Pancreas (tissue), 10 donors: ENCODE measurements at places on chromosomes 13 and 19. TPM values are rescaled to one million over a fixed set of nuclear protein-coding genes. Genes with fewer than 3 reads are reported as not detected.

KIRREL2 gene
- 89.0 TPM for total RNA-seq

IGFL4 gene
- not detected for total RNA-seq

WDR83 gene
- total RNA-seq = 4.2 TPM

DNA sequence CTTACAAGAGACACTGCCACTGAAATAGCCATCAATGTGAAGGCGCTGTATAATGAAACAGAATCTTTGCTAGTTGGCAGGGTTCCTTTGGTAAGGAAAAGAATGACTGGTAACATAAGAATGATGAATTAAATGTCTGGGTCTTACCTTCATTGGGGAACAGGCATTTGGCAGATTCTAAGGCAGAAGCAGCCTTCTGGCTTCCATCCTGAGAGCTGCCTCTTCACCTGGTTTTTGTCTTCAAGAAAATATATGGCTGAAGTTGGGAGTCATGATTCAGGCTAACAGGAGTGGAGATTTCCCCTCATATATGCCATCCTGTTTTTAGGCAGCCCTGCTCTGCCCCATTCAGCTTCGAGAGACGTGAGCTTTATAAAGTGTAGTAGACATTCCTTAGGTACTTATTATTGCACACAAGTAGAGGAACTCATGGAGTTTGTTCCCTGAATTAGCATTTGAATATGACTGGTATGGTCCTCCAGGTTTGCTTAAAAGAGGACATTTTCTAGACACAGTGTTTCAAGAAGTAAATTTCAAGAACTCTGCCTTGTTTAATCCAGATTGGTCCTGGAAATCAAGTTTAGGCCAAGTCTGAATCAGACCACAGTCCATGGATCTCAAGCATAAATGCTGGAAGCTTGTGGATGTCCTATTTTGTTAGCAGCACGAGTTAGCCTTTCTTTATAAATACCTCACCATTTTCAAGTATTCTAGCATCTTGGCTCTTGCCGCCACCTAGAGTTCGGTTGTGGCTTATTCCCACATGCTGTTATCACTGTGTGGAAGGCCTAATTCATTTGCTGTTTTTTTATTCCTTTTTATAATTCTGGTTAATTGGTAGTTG, 56.2 kb upstream of the AKAP11 start:
- DNase-seq = no peak

DNA sequence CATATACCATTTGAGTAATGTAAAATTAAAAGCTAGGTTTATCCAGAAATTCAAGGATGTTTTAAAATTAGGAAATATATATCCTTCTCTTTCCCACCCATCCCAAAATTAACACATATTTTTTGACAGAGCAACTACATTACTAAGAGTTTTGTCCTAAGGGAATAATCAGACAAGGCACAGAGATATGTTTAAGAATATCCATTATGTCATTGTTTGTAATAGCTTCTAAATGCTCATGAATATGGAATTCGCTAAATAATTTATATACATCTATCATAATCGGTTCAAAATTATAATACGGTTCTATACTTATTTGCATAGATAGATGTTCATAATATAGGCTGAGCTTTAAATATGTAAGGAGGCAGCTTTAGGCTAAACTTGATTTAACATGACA, 9.8 kb downstream of the UBL3 start:
- no peak for DNase-seq

GRCh38 chr13:113238536-113238935, 29.1 kb downstream of the CUL4A start:
- no peak for DNase-seq

- no peak for DNase-seq
Measured at GRCh38 chr19:38303517-38304351, at the start of gene C19orf33. Gene C19orf33 (plus strand): TSS chr19:38304251. CDS start chr19:38304262, 11 bp downstream.

DNA sequence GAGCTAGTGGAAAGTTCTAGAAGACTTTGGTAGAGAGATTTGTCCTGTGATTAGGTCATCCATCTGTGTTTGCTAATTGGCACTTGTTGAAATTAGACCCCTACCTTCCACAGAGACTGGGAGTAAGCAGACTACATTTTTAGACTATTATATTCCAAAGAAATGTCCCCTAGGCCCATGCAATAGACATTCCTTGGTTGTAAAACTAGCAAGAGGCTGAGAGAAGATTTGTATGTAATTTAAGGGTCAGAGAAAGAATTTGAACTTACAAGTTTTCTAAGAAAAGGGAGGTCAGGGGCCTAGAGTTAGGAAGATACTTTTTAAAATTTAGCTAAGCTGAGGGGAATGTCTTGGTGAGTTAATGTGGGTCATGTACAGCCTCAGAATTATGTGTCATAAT, 470.7 kb upstream of the SLITRK1 start:
- DNase-seq = no peak

DNA sequence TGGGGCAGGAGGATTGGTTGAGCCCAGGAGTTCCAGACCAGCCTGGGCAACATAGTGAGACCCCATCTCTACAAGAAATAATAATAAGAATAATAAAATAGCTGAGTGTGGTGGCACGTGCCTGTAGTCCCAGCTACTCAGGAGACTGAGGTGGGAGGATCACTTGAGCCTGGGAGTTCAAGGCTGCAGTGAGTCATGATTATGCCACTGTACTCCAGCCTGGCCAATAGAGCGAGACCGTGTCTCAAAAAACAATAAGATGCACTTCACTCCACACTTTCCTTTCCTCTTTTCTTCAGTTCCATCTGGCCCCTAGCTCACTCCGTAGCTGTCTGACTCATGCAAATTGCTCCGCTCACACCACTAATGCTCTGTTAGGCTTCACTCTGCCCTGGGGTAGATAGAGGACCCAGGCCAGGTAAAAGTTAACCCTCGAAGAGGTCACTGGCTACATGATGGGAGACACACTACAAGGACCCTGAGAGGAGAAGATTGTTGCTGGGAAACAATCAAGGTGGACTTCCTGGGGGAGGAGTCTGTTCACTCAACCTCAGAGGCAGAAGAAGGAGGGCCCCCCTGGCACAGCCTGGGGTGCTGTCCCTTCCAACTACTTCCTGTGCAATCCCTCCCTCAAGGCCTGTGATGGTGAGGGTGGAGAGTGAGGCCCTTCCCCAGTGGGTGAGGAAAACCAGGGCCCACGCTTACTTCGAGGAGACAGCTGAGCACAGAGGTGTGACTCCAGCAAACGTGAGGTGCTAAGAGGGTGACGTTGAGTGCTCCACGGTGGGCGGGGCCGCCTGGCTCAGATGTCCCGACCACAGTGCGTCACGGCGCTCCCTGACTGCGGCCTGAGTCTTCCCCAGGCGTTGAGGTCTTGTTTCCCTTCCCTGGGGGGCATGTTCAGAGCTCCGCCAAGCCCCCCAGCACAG, 8.8 kb upstream of the TNFSF9 start:
- no peak for DNase-seq

DNA sequence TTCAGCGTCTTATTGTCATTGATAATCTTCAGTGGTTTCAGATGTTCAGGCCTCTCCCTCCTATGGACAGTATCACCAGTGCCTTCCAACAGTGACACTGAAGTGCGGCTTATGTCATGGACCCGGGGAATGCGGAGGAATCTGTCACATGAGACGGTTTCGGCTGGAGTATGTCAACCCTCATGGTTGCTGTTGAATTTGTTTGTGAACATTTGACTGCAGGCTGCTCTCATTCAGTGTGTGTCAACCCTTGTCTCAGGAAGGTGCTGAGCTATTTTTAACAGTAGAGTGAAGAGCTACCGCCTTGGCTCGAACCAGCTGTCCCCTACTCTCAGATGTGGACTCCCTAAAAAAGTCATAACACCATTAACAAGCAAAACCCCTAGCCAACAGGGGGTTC, 138.8 kb upstream of the RNF113B start:
- DNase-seq = no peak

DNA sequence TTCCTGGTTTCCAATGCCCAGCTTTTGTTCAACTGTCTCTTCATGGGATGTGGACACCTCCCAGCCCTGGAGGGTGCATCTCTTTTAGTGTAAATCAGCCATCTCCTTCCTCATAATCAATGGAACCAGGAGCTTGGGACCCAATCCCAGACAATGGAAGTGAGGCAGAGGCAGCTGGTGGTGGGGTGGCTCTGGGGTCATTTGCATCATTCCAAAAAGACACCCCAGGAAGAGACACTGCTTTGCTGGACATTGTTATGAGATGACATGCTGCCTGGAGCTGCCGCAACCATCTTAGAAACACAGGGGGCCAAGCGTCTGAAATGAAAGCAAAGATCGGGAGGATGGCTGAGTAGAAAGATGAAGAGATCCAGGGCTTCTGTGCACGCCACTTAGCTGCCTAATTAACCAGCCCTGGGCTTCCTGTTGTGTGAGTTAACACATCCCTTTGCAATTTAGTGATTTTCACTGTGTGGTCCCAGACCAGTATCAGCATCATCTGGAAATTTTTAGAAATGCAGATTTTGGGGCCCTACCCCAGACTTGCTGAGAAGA, 36.1 kb downstream of the IRS2 start:
- DNase-seq = no peak

- DNase-seq = no peak
Measured at GRCh38 chr13:109924376-109924775, 138.0 kb upstream of the IRS2 start.

DNA sequence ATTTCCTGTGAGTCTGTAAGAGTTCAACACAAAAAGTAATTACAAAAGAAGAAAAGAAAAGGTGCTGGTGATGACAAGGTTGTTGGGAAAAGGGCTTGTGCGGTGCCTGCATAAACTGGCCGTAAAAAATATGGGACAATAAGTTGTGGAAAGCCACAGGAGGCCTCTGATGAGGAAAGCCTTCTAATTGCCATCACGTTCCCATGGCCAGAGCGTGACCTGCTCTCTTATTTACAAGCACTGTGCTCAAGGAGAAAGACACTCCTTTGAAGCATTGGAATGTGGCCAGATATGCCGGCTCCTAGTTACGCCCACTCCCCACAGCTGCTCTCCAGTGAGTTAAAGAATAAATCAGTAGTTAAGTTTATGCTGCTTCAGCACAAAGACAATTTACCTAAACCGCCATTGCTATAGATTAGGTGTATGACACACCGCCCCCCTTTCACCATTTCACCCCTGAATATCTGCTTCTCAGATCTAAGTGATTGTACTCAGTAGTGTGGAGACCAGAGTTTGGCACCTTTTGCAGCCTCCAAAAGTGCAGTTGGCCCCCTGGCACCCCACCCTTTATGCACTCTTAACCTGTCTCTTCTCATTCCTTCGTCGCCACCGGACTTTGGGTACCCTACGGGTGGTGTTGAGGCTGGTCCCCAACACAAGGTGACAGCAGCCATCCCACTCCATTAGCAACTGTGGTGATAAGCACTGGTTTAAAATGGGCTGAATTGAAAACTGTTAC, 8.1 kb upstream of the PGLYRP1 start:
- DNase-seq = no peak

- DNase-seq = no peak
Measured at GRCh38 chr13:100657881-100658315, 16.7 kb downstream of the TMTC4 start.

GRCh38 chr19:18593367-18594095, 4.9 kb downstream of the REX1BD start:
- DNase-seq = no peak

- DNase-seq = no peak
Measured at GRCh38 chr13:76029088-76029487, 393.0 kb downstream of the LMO7 start.

GRCh38 chr13:41547251-41548000, 90.1 kb downstream of the RGCC start:
- no peak for DNase-seq

GRCh38 chr13:66618702-66619101, 611.4 kb downstream of the PCDH9 start:
- no peak for DNase-seq

DNA sequence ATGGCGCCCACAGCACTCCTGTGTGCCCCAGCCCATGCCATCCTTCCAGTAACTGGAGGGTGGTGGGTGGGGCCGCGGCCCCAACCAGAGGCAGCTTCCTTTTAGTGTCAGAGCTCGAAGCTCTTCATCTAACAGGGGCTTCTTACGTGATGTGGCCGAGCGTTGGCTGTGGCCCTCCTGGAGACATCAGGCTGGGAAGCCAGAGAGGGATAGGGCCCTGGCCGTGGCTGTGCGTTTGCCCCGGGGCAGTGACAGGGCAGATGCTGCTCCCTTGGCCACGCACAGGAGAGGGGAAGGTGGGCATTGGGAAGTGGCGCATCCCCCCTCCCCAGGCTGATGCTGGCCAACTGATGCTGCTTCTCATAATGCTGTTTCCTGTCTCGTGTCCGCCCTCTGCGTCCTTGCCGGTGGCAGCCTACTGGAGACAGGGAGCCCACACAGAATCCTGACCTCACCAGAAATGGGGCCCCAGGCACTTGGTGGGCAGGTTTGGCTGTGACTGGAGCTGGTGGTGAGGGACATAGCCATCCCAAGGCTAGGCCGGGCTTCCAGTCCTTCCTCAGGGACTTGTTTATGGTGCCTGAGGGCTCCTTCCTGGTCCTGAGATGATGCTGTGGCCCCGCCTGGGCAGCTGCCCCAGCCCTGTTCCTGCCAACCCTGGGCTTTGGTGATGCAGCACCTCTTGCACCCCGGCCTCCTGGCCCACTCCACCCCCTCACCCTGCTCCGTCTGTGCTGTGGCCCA, 34.3 kb downstream of the ATP4B start:
- peak; percentile 50 for DNase-seq

GRCh38 chr13:99203601-99204579, 3.2 kb downstream of the UBAC2 start:
- no peak for DNase-seq
